Mucosa of gallbladder (tissue), 1 donor: ENCODE measurements at places on chromosomes 11 and 22. TPM values are rescaled to one million over a fixed set of nuclear protein-coding genes. Genes with fewer than 3 reads are reported as not detected.

INPPL1 gene
- 225 TPM for total RNA-seq

TRIM51G gene
- total RNA-seq: not detected

DNA sequence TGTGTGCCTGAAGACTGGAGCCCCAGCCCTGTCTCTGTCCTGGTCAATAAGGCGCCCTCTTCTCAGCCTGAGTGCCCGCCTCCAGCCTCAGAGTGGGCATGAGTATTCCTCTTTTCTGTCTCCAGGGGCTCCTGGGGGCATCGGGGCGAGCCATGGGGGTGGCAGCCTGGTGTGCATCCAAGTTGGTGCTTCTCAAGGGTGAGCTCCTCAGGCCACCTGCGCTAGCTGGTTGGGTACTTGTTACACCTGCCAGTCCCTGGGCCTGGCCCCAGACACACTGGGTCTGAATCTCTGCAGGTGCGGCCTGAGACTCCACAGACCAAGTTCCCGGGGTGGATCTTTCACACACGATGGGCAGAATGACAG is 168.6 kb upstream of the B3GAT1 start:
- peak; percentile 3 for DNase-seq

GRCh38 chr11:62542750-62543567 is 3.6 kb downstream of the AHNAK start:
- peak; percentile 71 for DNase-seq

DNA sequence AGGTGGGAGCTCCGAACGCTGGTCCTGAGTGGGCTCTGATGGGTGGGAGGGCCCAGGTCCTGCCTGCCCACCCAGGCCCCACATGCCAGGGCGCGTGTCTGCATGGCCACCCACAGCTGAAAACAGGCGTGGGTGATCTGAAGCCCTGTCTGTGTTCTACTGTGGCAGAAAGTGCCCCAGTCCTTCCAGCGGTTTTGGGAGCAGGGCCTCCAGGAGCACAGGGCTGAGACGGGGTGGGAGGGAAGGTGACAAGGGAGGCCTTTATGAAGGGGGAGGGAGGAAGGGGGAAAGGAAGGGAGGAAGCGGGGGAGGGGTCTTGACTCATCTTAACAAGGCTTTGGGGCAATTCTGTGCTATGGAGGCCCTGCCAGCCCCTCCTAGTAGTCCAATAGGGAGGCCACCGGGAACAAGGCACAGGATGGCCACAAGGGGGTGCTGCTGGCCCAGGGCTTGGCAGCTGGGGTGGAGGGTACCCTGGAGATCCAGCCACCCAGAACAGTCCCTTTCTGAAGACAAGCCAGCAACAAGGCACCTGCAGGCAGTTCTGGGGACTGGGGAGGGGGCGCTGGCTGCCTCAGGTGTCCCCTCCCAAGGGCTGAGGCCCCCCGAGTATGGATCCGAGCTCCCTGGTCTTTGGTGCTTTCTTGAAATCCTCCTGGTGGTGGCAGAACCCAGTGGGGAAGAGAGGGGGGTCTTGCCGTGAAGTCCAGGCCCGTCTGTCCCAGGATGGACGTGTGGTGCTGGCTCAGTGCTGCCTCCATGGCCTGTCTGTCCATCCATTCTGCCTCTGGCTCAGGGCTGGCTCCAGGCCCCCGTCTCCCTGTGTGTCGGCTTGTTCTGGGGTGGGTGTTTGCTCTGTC is 6.3 kb upstream of the FADS3 start:
- DNase-seq: peak; percentile 69

- DNase-seq: peak; percentile 35
These were observed 4.4 kb upstream of the FOXRED2 start for GRCh38 chr22:36510966-36511881.

DNA sequence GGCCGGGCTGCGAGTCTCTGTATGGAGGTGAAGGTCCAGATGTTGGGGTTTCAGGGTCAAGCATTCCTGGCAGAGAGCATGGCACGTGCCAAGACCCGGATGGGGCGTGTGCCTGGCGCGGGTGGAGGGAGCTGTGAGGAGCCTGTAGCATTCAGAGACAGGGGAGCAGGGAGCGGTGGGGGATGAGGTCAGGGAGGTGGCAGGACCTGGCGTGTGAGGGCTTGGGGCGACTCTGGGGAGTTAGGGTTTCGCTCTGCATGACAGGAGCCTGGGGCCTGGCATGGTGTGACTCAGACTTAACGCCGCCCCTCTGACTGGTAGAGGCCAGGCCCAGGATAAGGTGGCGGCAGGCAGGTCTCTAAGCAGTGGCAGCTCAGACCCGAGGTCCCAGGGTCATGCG is 103.0 kb downstream of the KCNQ1 start:
- no peak for DNase-seq

- DNase-seq: peak; percentile 58
These were observed 35.9 kb upstream of the PRDM11 start for GRCh38 chr11:45110562-45110961.

GRCh38 chr11:3200388-3201111 is 18.1 kb downstream of the MRGPRG start:
- DNase-seq: no peak

SEPTIN3 gene
- 0.60 TPM for total RNA-seq

PRODH gene
- 5.8 TPM for total RNA-seq

- no peak for DNase-seq
These were observed 107.9 kb upstream of the BID start for GRCh38 chr22:17882162-17882561.

DNA sequence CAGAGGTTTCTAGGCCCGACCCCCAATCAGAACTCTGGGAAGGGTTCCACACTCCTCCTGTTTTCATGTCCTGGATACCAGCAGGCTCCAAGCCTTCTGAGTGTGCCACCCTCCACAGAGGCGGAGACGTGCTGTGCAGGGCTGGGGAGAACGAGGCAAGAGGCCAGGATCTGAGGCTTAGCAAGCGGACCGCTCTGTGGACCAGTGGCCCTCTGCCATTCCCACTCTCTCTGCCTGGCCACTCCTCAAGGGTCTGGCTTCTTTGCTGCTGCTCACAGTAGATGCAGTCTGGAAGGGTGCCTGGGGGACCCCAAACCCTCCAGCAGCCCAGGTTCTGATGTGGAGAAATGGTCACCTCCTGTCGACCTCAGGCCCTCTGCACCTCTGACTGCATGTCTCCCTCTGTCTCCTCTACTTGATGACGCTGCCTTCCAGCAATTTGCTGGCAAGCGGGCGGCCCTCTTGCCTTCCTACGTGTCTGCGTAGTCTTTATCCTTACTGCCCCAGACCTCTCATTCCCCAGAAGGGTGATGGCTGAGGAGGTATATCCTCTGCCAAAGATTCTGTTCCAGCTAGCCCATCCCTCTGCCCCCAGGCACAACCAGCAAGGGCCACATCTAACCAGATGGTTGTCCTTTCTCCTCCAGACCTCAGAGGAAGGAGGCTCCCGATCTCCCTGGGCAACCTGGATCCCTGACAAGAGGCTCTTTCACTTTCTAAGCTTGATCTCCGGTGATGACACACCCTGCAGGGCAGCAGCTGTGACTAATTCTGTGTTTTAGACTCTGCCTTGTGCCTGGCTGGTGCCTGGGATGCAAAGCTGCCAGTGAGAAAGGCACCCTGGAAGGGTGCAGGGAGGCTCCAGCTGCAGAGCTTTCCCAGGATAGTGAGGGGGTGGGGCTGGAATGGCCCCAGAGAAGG is 87.3 kb downstream of the NAT10 start:
- DNase-seq: peak; percentile 71

- DNase-seq: no peak
These were observed 26.4 kb downstream of the MYEOV start for GRCh38 chr11:69320326-69320725.

DNA sequence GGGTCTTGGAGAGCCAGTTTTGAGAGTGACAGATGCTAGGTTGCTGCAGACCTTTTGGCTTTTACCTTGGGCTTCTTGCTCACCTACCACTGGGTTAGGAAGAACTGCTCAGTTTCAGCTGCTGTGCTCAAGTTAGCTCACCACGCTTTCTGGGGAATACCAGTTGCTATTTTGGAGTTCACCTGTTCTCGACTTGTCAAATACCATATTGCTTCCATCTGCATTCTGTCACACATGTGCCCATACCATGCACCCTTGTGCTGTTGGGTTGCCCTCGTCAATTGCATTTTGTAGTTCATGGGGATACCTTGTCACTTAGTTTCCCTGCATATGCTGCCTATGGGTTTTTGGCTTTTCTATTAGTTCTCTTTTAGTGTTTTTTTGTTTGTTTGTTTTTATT is 23.0 kb upstream of the BARX2 start:
- DNase-seq: no peak

DNA sequence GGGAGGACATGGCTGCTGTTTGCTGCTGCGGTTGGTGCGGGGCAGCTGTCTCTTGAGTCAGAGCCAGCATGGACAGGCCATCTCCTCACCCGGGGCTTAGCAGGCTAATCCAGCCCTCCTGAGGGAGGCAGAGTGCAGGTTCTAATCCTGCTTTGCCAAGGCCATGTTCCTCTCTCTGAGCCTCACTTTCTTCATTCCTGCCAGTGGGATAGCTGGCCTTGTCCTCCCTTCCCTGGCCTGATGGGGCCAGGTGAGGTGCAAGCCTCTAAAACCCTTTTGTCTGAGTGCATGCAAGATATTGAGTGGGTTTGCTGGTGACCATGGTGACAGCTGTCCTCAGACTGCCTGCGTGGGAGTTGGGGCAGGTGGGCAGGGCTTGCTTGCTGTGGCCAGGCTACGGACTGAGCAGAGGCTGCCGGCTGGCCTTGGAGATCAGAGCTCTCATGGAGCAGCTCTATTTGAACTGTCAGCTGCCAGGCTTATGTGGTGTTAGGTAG is 3.6 kb downstream of the USP35 start:
- no peak for DNase-seq

PGA3 gene
- total RNA-seq: 0.26 TPM

- DNase-seq: peak; percentile 76
These were observed 11.7 kb upstream of the PATL1 start for GRCh38 chr11:59680287-59681154.

OR51L1 gene
- total RNA-seq: not detected

PANX2 gene
- total RNA-seq: 0.95 TPM

DNA sequence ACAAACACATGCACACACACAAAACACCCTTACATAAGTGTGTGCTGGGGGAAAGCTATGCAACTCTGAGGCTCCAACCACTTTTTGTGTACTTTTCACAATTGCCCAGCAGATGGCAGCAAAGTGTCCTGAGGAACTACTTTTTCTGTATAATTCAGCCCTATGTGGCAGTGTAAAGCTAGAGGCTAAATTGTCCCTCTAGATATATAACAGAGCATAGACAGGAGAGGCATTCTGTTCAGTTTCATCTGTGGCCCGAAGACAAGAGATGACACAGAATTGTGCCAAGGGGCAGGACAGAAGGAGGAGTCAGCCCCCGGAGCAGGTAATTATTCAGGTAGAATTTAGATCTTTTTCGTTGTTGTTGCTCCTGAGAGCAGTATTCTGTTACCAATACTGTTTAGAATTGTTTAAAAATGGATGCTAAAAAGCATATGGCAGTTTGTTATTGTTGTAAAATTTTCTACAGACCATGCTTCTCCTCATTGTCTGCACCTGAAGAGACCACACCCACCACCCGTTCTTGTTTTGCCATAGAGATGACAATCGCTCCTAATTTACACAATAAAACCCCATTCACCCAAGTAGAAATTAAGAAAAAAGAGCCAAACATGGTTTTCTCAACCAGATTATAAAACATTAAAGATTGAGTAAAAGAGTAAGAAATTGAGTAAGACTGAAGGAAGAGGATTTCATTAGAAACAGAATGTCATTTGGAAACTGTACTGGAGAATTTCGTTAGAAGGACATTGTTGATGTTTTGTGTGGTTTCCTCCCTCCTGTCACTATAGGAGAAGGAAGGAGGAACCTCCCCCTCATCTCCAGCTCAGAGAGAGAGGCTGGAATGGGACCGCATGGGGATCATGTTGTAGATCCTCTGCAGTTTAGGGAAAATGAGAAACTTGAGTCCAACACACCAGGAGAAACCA is 14.5 kb upstream of the MS4A7 start:
- peak; percentile 76 for DNase-seq

GRCh38 chr11:128938156-128938885 is 4.3 kb downstream of the TP53AIP1 start:
- DNase-seq: no peak

- peak; percentile 42 for DNase-seq
These were observed 19.6 kb downstream of the MACROD1 start for GRCh38 chr11:64146036-64146955.
